ENCODE measurements at places on chromosomes 13 and 19. TPM values are rescaled to one million over a fixed set of nuclear protein-coding genes. Genes with fewer than 3 reads are reported as not detected.

S1PR2 gene
- total RNA-seq, result 9.8 TPM

PLVAP gene
- 0.14 TPM for total RNA-seq

DACH1 gene
- total RNA-seq, result not detected

OR10H3 gene
- total RNA-seq, result not detected

SLC25A42 gene
- total RNA-seq, result 12.2 TPM

FFAR3 gene
- total RNA-seq, result 1.1 TPM

KIR3DL1 gene
- total RNA-seq, result not detected
